ENCODE measurements at places on chromosomes 5 and 9.
A peak's percentile ranks its signal among the peaks of the same experiment; 100 is the strongest.

DNA sequence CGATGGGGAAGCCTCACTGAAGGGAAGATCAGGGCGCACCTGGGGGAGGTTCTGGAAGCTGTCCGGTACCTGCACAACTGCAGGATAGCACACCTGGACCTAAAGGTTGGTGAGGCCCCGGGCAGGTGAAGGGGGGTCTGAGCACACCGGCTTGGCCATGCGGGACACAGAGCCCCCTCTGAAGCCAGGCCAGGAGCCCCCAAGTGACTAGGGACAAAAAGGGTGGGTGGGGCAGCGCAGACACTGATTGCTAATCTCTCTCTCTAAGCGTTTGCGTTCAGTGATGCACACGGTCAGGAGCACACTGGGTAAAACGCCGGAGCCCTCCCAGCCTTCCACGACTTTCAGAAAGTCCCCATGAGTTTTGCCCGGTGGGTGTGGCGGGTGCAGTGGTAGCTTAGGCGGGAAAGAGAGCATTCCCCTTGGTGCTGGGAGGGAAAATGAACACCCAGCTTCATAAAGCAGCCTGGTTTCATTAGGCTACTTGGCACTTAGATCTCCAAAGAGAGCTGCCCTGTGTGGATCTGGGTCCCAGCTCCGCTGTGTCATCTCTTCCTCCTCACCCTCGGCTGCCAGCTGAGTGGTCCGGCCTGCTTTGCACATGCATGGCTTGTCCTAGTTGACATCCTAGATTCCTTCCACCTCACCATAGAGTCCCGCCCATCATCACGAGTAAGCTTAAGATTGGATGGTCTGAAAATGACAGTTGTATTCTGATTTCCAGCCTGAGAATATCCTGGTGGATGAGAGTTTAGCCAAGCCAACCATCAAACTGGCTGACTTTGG lies 74.2 kb upstream of the OTULINL start:
- DNase-seq, result no peak

DNA sequence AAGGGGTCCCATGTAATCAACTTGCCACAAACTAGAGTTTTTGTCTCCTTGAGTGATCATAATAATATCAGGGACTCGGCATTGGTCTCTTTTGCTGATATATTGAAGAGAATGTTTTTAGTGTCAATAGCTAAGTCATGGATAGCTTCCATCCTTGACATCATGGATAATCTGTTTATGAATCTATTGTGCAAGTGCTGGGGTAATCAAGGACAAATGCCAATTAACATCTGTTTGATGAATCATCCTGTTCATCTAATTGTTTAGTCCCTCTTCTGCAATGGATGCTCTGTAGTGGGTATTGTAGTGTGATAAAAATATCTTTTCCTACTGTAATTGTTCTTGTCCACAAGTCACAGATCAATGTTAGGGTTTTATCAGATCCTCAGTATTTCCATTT lies 607.5 kb upstream of the SEMA6A start:
- DNase-seq, result no peak

GRCh38 chr5:143835251-143835650 lies 23.3 kb downstream of the HMHB1 start:
- no peak for DNase-seq

DNA sequence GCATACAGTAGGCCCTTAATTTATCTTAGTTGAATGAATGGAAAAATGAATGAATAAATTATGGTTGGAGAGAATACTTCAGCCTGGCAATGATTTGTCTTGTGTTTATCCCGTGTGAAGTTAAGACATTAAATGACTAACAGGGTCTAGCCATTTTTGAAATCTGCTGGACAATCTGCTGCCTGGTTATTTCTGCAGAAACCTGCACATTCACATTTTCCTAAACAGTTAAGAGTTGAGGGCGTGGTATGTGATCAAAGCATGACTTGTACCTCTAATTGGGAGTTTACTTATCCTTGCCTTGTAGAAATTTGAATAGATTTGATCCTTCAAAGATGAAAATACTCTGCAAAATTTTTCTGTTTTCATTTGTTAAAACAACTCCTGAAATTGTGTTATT lies 34.6 kb upstream of the NDFIP1 start:
- no peak for DNase-seq

- DNase-seq, result no peak
Measured at GRCh38 chr5:174145821-174146220, 100.3 kb downstream of the NSG2 start.

DNA sequence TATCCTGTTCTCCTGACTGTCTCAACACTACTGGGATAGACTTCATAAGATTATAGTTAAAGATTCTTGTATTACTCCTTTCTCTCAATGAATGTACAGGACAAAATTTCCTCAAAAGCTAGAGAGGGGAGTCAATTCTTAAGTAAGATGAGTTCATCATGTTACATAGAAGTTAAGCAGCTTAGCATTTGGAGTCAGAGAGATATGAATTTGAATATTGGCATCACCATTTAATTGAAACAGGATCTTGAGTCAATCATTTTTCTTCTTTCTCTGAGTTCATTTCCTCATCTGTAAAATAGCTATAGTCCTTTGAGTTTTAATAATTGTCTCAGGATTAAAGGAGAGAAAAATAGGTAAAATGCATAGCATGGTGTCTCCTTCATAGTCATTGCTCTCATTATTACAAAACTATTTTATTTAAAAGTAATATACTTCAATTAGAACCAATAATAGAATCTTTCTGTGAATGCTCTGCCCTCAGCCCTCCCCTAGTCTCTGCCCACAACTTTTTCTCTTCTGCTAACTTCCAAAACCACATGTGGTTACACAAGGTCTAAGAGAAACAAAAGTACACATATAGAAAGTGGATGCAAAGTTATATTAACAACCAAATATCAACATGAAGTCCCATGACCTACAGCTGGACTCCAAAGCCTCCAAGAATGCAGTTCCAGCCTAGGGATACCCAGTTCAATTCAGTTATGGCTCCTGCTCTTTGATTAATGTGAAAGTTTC lies 265.6 kb downstream of the TLE1 start:
- DNase-seq, result no peak

DNA sequence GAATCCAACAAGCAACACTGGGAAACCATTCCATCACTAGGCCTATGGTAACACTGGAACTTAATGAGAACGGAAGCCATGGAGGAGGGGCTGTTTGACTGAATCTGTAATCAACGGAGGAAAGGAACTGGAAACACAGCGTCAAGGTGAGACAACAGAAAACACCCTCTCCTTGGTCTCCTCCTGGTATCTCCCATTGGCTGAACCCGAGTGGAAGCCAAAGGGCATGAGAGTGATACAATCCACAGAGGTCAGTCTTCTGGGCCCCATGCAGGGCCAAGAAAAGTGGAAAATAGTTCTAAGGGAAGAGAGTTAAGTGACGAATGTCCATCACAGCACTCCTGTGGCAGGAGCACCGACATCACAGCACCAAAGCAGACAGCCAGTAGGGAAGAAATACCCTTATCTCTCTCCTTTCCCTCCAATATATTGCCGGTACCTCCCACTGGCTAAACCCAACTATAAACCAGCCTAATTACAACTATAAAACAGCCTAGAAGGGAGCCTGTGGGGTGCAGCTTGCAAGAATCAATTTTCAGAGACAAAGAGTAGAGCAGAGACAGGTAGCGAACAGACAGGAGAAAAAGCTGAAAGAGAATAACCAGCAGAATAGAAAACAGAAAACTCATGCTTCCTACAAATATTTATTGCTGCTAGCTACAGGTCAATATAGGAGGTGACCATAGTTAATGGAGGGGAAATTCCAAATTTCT lies 107.4 kb upstream of the IFNE start:
- DNase-seq, result no peak

- DNase-seq, result no peak
Measured at GRCh38 chr9:135022191-135022870, 65.1 kb upstream of the OLFM1 start.

GRCh38 chr5:63959177-63959982 lies 2.9 kb downstream of the HTR1A start:
- DNase-seq, result no peak

DNA sequence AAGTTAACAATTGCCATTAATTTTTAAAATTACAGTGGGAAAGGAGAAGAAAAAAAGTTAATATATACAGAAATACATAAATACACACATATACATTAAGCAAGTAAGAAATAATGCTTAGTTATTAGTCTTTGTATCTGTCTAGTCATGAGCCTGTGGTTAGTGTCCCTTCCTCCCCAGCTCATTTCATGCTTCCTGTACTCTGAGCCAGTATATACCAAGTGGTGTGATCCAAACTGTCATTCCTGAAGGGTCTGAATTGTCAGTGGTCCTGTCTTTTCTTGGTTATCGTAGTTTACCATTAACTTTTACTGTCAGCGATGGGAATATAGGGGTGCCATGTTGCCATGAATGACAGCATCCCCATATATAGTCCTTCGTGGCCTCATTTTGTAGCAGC lies 24.2 kb upstream of the STOM start:
- DNase-seq, result peak; percentile 27

GRCh38 chr9:135374591-135374990 lies 105.0 kb upstream of the PPP1R26 start:
- no peak for DNase-seq

DNA sequence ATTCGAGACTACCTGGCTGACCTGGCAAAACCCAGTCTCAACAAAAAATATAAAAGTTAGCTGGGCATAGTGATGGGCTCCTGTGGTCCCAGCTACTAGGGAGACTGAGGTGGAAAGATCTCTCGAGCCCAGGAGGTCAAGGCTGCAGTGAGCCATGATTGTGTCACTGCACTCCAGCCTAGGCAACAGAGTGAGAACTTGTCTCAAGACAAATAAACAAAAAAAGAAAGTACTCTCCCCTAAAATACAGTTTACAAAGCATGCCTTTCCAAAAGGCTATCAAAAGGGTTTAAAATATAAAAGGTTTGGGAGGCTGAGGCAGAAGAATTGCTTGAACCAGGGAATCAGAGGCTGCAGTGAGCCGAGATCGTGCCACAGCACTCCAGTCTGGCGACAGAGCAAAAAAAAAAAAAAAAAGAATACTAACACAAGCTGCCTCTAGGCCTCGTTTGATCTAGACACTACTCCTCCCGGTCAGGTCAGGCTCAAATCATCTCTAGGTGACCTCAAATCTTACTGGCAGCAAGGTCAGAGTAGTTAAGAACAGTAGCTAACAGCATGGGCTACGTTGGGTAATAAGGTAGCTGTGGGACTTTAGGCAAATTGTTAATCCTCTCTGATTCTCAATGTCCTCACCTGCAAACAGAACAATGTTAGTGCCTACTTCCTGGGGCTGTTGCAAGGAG lies 9.3 kb downstream of the NAIF1 start:
- DNase-seq, result no peak

DNA sequence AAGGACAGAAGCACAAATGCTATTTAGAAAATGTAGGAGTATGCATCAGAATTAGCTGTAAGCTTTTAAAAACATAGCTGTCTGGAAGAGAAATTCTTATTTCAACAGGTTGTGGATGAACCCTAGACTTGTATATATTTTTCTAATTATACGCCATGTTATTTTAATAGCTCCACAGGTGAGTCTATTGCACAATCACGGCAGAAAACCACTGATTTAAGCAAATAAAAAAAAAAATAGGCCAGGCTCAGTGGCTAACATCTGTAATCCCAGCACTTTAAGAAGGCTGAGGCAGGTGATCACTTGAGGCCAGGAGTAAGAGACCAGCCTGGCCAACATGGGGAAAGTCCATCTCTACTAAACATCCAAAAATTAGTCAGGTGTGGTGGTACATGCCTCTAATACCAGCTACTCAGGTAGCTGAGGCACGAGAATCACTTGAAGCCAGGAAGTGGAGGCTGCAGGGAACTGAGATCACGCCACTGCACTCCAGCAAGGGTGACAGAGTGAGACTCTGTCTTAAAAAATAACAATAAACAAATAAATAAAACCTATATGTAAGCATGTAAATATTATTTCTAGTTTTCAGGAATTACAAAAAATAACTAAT lies 11.7 kb downstream of the TRIM23 start:
- no peak for DNase-seq

- DNase-seq, result no peak
Measured at GRCh38 chr5:172852490-172853354, 18.7 kb downstream of the ERGIC1 start.

GRCh38 chr9:125544988-125545651 lies 161.9 kb downstream of the MAPKAP1 start:
- DNase-seq, result no peak

DNA sequence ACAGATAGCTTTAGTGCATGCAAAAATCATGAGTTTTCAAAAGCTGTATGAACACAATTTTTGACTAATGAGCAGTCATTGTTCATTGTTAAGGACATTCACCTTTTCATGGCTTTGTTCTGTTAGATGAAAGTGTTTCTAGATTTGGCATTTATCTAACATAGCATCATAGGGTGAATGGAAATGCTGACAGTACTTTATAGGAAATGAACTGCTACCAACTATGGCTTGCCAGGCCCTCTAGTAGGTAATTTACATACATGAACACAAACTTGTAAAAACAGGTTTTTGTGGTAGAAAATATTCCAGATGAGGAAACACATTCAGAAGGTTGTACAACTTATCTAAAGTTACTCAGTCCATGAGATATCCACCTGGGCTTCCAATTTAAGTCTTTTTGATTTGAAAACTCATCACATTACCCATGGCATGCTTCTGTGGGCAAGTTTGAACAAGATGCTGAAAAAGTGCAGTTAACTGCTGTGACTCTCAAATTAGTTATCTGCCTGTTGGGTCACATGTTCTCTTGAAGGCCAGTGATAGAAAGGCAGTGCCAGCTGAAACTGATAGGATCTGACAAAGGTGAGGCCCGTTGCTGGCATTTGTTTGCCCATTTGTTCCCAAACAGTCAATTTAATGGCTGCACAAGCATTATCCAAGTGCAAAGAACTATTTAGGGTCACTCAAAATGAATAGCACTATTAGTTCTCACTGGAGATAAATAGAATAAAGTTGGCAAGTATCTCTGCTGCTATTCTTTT lies 399.1 kb downstream of the MAN2A1 start:
- no peak for DNase-seq

DNA sequence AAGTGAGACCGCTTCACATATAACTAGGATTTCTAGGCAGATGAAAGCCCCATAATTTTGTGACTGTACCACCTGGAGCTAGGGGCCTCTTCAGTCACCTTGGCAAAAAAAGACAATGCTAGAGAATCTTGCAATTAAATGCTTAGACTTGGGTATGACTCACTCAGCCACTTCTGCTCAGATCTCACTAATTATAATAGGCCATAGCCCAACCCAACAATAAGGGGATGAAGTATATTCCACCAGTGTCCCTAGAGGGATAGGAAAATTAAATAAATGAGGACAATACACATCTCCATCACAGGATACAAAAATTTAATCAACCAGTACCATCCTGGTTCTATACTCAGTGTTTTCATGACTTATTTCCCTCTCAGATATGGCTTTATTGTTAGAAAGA lies 1079.9 kb upstream of the C9orf72 start:
- DNase-seq, result no peak

DNA sequence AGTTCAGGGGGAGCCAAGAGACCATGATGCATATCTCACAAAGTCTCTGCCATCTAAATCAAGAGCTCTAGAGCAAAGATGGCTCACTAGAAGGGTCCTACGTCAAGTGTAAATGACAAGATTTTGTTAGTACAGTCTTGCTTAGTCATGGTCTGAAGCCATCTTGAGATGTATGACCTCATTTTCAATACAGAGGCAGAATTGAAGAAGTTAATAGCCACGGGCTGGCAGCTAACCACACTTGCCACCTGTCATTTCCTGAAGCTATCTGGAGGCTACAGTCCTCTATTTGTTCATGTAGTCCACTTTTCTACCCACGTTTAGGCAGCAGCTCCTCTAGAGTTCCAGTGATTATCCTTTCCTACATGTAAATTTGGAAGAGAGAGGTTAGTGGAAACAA lies 231.7 kb upstream of the CDH12 start:
- no peak for DNase-seq

GRCh38 chr9:37062336-37062735 lies 28.3 kb upstream of the PAX5 start:
- no peak for DNase-seq

GRCh38 chr9:137296670-137297664 lies 5.1 kb downstream of the NRARP start:
- peak; percentile 87 for DNase-seq

Measured in kidney capillary endothelial cell (primary cell).